Pancreas (tissue), 10 donors: ENCODE measurements at places on chromosomes 5 and 9. TPM values are rescaled to one million over a fixed set of nuclear protein-coding genes. Genes with fewer than 3 reads are reported as not detected.

- DNase-seq = no peak
Observed at GRCh38 chr9:106639873-106640568, 222.9 kb upstream of the ZNF462 start.

- DNase-seq = no peak
Observed at GRCh38 chr5:170882345-170882744, 20.5 kb downstream of the RANBP17 start.

DNA sequence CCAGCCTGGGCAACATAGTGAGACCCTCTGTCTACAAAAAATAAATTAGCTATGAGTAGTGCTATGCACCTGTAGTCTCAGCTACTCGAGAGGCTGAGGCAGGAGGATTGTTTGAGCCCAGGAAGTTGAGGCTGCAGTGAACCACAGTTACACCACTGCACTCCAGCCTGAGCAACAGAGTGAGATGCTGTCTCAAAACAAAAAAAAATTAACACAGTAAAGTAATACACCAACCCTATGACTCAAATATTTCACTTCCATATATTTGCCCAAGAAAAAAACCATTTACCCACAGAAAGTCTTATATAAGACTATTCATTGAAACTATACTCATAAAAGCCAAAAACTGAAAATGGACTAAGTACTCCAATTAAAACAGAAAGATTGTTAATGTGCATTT lies 16.2 kb downstream of the SMIM23 start:
- DNase-seq = no peak

The LIX1 gene
- polyA plus RNA-seq = 0.12 TPM

The SLC4A9 gene
- 1.0 TPM for polyA plus RNA-seq

The CYSRT1 gene
- 1.3 TPM for polyA plus RNA-seq
